ENCODE measurements at places on chromosomes 7 and 10.
A peak's percentile ranks its signal among the peaks of the same experiment; 100 is the strongest.

DNA sequence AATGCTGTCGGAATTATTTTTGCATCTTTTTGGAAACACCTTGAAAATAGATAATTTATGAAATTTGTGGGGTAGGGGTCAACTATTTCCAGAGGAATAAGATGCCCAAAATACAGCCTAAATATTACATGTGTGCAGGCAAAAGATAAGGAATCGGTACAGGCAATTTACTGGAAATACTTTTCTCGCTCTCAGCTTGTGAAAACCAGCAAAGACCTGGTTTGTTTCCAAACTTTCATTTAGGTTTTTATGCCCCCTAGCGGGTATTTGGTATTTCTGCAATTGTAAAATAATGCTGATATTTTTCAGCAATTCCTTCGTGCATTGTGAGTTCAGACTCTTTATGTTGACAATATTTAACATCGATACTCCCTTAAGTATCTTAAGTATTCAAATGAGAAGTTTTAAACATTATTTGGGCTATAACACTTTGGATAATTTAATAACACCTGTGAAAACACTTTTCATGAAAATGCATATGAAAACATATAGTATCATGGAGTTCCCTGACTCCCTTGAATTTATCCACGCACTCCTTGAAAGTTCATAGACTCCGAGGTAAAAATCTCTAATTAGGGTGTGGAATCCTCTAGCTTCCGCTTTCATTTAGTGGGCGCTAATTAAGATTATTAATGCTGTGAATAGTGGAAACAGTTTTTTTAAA, 132.4 kb downstream of the TSPAN12 start:
- DNase-seq = no peak

DNA sequence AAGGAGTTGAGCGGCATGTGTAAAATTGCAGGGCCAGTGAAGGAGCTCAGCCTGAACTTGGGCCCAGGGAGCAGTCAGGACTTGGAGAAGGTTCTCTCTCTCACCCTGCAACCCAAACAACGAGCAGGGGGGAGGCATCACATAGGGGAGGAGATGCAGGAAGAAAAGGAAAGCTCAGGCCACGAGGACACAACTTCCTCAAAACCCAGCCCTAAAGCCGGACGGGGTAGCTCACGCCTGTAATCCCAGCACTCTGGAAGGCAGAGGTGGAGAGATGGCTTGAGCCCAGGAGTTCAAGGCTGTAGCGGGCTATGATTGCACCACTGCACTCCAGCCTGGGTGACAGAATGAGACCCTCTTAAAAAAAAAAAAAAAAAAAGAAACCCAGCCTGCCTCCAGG, 629.1 kb downstream of the PARD3 start:
- no peak for DNase-seq

GRCh38 chr7:142539901-142540300, 209.4 kb upstream of the PRSS1 start:
- DNase-seq = no peak

DNA sequence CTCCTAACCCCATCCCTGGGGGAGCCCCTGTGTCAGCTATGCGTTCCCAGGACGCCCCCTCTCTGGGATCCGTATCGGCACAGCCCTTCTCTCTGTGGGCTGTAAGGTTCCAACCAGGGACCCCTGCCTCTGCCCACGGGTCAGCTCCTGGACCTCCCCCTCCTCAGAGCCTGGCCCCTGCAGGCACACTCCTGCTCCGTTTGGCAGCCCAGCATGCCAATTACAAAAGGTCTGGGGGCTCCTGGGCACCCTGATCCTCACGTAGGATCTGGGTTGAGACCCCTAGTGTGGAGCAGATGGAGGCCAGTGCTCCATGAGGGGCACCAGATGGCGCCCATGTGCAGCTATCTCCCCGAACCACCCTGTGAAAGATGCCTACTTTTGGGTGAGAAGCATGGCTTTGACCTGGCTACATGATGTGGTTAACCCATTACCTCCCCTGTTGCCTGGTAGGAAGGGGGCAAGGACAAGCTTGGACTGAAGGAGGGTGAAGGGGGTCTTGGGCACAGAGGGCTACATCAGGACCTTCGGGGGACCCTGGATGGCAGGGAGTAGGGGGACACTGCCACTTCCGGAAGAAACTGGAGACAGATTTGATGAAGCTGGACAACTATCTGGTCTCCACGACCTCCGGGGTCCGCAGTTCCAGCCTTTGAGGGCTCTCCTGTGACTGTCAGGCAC, 9.0 kb downstream of the TACR2 start:
- DNase-seq = peak; percentile 32

DNA sequence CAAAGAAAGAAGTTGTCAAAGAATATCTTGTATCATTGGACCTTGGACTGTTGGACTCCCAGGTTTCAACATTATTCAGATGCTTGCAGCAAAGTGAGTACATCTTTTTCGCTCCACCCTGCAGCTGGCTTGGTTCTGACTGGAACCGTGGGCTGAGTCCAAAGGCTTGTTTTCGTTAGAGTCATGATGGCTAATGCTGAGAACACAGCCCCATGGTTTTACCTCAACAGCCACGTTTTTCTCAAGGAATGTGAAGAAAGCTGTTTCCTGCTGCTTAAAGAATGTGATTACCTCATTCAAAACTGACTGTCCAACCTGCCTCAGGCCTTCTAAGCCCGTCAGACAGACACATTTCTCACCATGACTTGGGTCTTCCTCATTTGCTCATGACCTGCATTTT, 69.5 kb downstream of the STEAP1B start:
- DNase-seq = no peak

DNA sequence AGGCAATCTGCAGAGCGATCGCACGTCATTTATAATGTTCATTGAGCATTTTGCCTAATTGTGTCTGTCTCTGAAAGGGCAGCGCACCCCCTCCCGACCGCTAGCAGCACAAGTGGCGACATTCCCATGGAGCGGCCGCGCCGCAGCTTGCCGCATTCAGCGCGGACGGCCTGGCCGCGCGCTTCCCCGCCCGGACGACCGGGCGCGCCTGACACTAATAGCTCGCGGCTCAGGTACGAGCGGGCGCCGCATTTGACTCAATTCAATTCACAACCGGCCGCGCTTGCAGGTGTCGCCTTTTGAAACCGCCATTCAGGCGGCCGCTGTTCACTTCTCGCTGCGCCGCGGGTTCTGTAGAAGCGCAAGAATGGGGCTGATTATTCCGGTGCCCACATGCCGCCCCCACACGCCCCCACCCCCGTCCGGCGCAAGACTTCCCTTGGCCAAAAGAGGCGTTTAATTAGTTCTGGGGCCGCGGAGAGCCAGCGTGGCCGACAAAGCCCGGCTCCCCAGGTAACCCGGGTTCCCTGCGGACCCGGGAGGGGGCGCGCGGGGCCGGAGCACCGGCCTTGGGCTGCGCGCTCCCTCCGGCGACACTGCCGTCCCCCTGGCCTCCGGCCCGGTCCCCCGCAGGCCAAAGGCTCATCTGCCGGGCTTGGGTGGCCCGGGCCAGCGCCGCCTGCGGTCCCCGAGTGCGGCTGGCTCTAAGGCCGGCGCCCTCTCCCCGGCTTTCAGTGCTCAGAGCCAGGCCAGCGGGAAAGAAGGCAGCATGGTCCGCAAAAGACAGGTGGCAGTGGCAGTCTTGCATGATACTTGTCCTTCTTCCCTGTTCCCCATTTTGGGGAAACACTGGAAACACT, 18.7 kb upstream of the PTF1A start:
- no peak for DNase-seq

GRCh38 chr7:72058579-72058978, 353.6 kb downstream of the CALN1 start:
- DNase-seq = no peak

DNA sequence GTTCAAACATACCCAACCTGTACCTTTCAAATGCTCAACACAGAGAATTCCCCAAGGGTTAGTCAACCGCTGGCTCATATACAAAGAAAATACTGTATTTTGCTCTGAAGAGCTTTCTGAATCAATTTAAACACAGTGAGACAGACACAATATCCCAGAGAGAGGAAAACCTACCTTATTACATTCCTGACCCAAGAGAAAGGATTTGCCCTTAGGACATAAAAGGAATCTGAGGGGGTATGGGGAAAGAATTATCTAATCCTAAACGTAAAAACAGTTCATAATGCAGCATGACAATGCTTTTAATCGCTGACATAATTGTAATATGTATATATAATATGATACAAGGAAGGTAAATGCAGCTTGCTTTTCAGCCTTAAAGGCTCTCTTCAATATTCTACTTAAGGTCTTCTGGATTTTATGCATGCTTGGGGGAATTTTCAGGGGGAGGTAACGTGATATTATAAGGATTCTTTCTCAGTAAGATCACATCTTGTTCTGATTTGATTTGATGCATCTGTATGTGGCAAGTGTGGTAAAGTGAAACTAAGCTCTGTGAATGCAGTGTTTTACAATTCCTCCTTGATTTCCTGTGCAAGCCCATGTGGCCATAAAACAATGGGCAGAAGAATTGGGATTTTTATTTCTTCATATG, 240.5 kb downstream of the GLI3 start:
- no peak for DNase-seq

DNA sequence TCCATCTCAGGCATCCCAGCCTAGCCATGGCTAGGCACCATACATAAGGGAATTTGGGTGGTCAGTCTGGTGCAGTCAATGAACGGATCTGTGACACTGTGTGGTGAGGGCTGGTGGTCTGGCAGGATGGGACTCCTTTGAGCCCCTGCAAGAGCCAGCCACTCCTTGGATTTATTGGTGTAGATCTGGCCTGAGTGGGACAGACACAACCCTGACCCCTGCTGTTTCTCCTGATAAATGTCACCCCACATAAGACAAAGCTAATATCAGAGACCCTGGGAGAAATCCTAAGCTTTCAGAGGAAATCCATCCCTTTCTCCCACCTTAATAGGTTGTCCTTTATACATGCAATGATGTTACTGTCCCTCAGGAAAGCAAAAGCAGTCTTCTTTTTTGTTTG, 2.3 kb downstream of the FBXO24 start:
- no peak for DNase-seq

DNA sequence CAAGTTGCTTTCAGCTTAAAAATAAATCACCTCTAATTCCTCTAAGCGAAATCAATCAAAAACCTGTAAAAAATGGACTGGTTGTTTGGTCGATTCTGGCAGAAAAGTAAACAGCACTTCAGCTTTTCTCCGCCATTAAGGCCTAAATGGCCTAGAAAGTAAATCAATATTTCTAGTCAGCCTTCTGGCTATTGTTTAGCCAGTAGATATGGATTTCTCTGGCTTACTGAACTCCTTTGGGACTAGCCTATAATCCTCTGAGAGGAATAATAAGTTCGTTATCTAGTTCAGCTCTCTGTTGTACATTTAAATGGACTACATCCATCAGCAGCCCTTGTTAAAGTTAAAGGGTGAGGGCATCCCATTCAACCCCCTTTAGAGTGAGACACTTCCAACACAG, 400.1 kb upstream of the ETV1 start:
- DNase-seq = no peak

- no peak for DNase-seq
These were observed 636.8 kb upstream of the ANKRD30A start for GRCh38 chr10:36488579-36488978.

GRCh38 chr10:17175551-17175950, 25.9 kb downstream of the TRDMT1 start:
- no peak for DNase-seq

- DNase-seq = no peak
These were observed 19.2 kb upstream of the TNRC18 start for GRCh38 chr7:5442757-5443305.

GRCh38 chr7:55085511-55086412, 66.9 kb downstream of the EGFR start:
- no peak for DNase-seq

DNA sequence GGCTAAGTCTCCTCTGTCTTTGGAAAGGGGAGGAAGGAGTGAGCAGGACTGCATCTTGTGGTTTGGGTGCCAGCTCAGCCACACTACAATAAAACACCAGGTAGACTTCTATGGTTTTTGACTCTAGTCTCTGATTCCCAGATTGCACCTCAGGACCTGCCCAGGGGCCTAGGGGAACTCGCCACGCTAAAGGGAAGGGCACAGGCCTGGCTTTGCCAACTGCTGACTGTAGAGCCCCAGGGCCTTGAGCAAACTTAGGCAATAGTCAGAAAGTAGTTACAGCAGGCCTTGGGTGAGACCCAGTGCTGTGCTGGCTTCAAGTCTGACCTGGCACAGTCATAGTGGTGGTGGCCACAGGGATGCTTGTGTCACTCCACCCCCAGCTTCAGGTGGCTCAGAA, 24.2 kb upstream of the PRR15 start:
- DNase-seq = no peak

DNA sequence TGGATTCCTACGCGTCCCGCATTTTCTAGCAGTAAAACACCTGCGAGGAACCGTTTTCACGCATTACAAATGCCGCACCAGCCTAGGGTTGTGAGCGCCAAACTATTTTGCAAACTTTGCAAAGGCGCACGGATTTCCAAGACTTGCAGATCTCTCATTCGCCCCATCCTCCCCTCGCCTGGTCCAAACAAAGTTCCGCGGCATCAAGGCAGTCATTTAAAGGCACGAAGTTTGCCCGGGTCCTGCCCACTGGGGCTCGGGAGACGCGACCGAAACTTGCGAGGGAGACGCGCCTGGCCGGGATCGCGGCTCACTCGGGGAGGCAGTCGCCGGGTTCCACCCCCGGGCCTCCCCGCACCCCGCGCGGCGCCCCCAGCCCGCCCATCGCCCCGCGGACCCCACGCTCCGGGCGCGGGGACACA, 613 bp downstream of the USP6NL start:
- peak; percentile 39 for DNase-seq

DNA sequence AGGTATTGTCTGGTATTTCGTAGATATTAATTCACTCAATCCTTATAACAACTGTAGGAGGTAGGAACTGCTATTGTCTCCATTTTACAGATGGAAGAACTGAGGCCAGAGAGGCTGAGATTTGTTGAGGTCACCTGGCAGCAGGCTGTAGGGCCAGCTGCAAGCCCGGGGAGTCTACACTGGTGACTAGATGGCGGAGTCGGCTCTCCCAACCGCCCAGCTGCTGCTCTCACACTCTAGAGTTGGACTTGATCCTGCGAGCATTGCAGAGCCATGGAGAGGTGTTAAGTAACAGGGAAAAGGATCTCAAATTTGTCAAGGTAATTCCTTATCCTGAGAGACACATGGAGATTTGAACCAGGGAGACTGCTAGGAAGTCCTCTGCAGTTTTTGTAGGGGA, 124.1 kb downstream of the CAMK1D start:
- DNase-seq = no peak

DNA sequence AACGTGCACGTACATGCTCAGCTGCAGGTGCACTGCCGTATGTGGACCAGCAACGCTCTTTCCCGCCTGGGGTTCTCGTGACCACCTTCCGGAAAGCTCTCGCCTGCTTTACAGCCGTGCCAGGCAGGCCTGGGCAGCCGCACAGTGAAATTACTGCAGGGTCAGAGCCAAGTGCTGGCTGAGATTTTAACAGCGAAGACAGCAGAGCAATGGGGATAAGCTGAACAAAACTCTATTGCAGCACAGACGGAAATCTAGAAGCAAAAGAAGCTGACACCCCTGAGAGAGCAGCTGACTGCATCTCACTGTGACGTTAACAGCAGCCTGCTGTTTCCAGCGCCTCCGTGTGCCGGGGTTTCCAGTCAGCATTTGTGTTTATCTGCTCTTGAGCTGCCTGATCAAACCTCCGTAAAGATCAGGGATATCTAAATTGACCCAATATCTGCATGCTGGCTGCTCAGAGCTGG, 179.0 kb downstream of the DIP2C start:
- DNase-seq = no peak
